ENCODE measurements at places on chromosomes 6 and 20. TPM values are rescaled to one million over a fixed set of nuclear protein-coding genes. Genes with fewer than 3 reads are reported as not detected.

The COX7A2 gene
- 315 TPM for total RNA-seq

The CDC5L gene
- total RNA-seq: 21.8 TPM

The EPPIN gene
- 0.31 TPM for total RNA-seq

The BMP6 gene
- total RNA-seq: 1.4 TPM

The KHDC1L gene
- total RNA-seq: 0.73 TPM

The SLC25A27 gene
- 37.9 TPM for total RNA-seq

The HLA-DRB1 gene
- total RNA-seq: not detected

The CDC40 gene
- 24.8 TPM for total RNA-seq

The SMLR1 gene
- total RNA-seq: 0.99 TPM

The BHLHE23 gene
- 0.18 TPM for total RNA-seq

The XKR7 gene
- 13.5 TPM for total RNA-seq

The BTN1A1 gene
- 0.76 TPM for total RNA-seq

The ADGB gene
- total RNA-seq: 1.1 TPM

The ADAM33 gene
- 62.3 TPM for total RNA-seq

The CLDN20 gene
- total RNA-seq: 1.8 TPM

The PSORS1C2 gene
- total RNA-seq: not detected

The DPPA5 gene
- total RNA-seq: not detected

The SPATA25 gene
- total RNA-seq: 4.1 TPM

The CTCFL gene
- total RNA-seq: not detected

The CUTA gene
- 273 TPM for total RNA-seq

The PLA2G7 gene
- total RNA-seq: 1.2 TPM

The RBPJL gene
- not detected for total RNA-seq

The ENPP1 gene
- total RNA-seq: 2.4 TPM

The CCR6 gene
- total RNA-seq: not detected

The BANF2 gene
- not detected for total RNA-seq

The PARD6B gene
- 2.2 TPM for total RNA-seq

The ELOVL4 gene
- 19.8 TPM for total RNA-seq

The HIVEP1 gene
- total RNA-seq: 17.1 TPM

The HCRTR2 gene
- 1.7 TPM for total RNA-seq

The ANKRD66 gene
- total RNA-seq: 0.65 TPM

The THBS2 gene
- total RNA-seq: 19.0 TPM

The SLC26A8 gene
- 0.35 TPM for total RNA-seq

The RBM24 gene
- not detected for total RNA-seq

The COX4I2 gene
- total RNA-seq: not detected

The COL21A1 gene
- total RNA-seq: 0.05 TPM

The C20orf204 gene
- 2.5 TPM for total RNA-seq

The TCF15 gene
- not detected for total RNA-seq

The NCOA7 gene
- 39.4 TPM for total RNA-seq
